ENCODE measurements at places on chromosomes 5 and 9. TPM values are rescaled to one million over a fixed set of nuclear protein-coding genes. Genes with fewer than 3 reads are reported as not detected.

IL31RA gene
- total RNA-seq, result not detected

SPINK6 gene
- not detected for total RNA-seq

SLC6A3 gene
- under 0.01 TPM for total RNA-seq

OLFM1 gene
- total RNA-seq, result 22.1 TPM

GRCh38 chr5:172959824-172960799, 888 bp downstream of the RPL26L1 start:
- H3K4me3 ChIP-seq, result peak overlapping the region; percentile 91
- H3K27me3 ChIP-seq, result no peaks in the 10 kb centered on the region
- no peaks in the 10 kb centered on the region for H3K36me3 ChIP-seq
- H3K27ac ChIP-seq, result peak overlapping the region; percentile 87
- peaks cover 8% of the 10 kb centered on the region for H3K4me1 ChIP-seq

DNA sequence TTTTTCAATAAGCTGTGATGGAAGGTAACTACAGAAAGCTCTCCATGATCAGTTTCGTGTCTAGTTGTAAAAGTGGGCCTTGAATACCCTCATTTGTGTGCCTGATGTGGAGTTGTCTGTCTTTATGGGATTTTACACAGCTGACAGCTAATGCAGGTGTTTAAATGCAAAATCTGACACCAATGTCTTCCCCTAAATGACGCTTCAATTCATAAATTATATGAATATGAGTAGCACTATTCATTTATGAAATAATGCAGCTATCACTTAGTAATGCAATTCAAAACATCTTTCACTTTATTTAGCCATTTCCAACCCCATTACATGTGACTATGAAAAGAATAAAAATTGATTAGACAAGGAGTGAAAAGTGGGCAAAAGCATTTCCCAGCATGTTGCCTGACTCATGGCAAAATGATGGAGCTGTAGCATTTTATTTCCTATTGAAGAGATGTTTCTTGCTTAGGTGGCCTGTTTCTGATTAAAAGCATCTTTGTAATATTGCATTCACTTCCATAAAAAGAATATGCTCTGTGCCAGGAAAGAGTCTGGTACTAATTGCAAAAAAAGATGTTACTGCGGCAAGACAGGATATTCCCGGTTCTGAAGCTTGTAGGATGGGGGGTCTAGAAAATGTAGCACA, 116.7 kb upstream of the HAPLN1 start:
- DNase-seq, result no peak
- no peak overlapping the region for H3K4me3 ChIP-seq
- no peaks in the 10 kb centered on the region for H3K4me1 ChIP-seq
- no peak overlapping the region for H3K27ac ChIP-seq
- no peaks in the 10 kb centered on the region for H3K36me3 ChIP-seq

GRCh38 chr5:139795074-139796001, at the start of gene PSD2:
TSS of gene PSD2 (plus strand) at chr5:139795808. CDS start at chr5:139809441, 13,633 bp downstream.
- peaks cover 7% of the 10 kb centered on the region for H3K4me1 ChIP-seq
- DNase-seq, result no peak
- no peaks in the 10 kb centered on the region for H3K36me3 ChIP-seq
- peaks cover 20% of the 10 kb centered on the region for H3K27me3 ChIP-seq
- peak within 1 kb of the TSS; percentile 23 for H3K4me3 ChIP-seq

DNA sequence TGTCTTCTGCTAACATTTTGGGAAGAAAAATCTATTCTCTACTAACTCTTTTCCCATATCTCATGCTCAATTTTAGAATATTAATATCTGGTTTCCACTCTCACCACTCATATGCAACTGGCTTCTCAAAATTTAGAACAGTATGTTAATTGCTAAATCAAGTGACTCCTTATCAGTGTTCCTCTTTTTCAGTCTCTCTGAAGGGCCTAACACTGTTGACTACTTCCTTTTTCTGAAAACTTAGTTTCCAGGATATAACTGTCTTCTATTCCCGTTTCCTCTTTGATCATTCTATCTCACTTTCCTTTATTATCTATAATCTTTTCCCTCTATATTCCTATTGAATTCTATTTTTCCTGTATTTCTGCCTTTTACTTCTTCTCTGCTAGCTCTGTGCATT, 1717.2 kb upstream of the C9orf72 start:
- no peaks in the 10 kb centered on the region for H3K4me1 ChIP-seq
- DNase-seq, result no peak
- H3K27ac ChIP-seq, result no peak overlapping the region
- no peaks in the 10 kb centered on the region for H3K36me3 ChIP-seq

DNA sequence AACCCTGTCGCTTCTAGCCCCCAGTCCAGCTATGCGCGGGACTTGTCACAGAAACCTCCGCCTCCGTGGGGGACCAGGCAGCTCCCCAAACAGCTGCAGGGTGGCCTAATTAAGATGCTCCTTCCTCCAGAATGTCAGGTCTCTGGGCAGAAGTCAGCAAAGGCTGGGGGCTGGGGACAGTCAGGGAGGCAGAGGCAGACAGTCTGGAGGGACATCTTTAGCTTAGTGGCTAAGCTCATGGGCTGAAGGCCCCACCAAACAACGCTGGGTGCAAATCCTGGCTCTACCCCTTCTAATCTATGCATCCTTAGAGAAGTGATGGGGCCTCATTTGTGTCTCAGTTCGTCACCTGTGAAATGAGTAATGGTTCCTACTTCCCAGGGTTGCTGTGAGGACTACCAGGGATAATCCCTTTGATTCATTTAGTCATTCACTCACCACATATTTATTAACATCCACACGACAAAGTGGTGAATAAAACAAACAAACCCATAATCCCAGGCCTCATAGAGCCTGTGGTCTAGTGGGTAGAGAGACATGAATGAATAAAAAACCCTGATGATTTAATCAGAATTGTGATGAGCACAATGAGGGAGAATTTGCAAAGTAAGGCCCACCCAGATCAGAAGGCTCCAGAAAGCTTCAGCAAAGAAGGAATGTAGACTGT, 20.2 kb upstream of the MED27 start:
- DNase-seq, result no peak
- H3K36me3 ChIP-seq, result no peaks in the 10 kb centered on the region

- H3K4me3 ChIP-seq, result no peak overlapping the region
- no peak for DNase-seq
- H3K27ac ChIP-seq, result no peak overlapping the region
- no peaks in the 10 kb centered on the region for H3K36me3 ChIP-seq
- H3K27me3 ChIP-seq, result no peaks in the 10 kb centered on the region
Observed at GRCh38 chr5:137278476-137278875, 220.7 kb downstream of the SPOCK1 start.

DNA sequence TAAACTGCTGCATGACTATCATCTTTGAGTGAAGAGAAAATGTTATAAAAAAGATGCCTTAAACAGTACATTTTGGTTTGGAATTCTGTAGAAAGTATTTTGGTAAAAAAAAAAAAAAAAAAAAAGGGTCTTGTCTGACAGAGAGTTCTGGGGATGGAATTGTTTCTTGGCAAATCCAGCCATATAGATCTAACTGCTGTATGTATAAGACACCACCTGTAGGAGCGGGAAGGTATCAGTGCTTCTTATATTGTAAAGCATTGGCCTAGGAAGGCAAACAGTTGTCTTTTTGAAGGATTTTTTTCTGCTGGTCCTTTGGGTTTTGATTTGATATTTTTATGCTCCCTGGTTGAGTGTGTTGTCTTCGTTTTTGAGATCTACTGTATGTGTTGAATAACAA, 2.8 kb downstream of the PURA start:
- DNase-seq, result no peak
- H3K27me3 ChIP-seq, result no peaks in the 10 kb centered on the region
- H3K4me3 ChIP-seq, result no peak overlapping the region

- H3K27me3 ChIP-seq, result no peaks in the 10 kb centered on the region
- H3K4me3 ChIP-seq, result no peak overlapping the region
- no peak for DNase-seq
Observed at GRCh38 chr5:17991775-17992174, 357.5 kb downstream of the TAF11L14 start.

DNA sequence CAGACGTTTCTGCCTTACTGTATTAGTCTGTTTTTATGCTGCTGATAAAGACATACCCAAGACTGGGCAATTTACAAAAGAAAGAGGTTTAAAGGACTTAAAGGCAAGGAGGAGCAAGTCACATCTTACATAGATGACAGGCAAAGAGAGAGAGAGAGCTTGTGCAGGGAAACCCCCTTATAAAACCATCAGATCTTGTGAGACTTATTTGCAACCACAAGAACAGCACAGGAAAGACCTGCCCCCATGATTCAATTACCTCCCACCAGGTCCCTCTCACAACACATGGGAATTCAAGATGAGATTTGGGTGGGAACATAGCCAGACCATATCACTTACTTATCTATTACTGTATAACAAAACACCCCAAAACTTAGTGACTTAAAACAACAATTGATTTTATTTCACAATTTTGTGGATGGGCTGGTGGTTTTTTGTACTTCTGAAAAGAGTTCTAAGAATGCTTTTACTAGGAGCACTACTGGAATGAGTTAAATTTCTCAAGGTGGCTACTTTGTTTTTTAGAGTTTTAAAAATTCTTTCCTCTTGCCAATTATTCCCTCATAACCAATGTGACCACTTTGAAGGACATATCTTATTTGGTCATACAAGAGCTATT, 10.3 kb downstream of the RUSC2 start:
- no peaks in the 10 kb centered on the region for H3K27me3 ChIP-seq
- no peak for DNase-seq
- no peak overlapping the region for H3K27ac ChIP-seq
- H3K36me3 ChIP-seq, result no peaks in the 10 kb centered on the region

DNA sequence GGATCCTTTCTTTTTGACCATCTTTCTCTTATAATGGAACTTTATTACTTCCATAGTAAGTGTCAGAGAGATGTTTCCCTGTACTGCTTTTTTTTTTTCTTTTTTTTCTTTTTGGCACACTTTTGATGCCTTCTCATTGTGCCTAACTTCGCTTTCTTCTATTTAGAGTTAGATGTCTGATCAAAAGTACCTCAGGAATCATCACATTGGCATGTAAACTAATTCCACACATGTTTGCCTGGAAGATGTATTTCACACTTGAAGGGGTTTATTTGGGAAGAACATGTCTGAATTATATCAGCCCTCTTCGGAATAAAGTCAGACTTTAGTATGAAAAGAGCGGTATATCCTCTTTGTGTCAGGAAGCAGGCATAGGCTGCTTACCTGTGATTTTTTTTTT, 35.1 kb downstream of the SMARCA2 start:
- no peak overlapping the region for H3K4me3 ChIP-seq
- no peak overlapping the region for H3K27ac ChIP-seq
- no peak for DNase-seq
- H3K36me3 ChIP-seq, result no peaks in the 10 kb centered on the region
- H3K4me1 ChIP-seq, result no peaks in the 10 kb centered on the region

DNA sequence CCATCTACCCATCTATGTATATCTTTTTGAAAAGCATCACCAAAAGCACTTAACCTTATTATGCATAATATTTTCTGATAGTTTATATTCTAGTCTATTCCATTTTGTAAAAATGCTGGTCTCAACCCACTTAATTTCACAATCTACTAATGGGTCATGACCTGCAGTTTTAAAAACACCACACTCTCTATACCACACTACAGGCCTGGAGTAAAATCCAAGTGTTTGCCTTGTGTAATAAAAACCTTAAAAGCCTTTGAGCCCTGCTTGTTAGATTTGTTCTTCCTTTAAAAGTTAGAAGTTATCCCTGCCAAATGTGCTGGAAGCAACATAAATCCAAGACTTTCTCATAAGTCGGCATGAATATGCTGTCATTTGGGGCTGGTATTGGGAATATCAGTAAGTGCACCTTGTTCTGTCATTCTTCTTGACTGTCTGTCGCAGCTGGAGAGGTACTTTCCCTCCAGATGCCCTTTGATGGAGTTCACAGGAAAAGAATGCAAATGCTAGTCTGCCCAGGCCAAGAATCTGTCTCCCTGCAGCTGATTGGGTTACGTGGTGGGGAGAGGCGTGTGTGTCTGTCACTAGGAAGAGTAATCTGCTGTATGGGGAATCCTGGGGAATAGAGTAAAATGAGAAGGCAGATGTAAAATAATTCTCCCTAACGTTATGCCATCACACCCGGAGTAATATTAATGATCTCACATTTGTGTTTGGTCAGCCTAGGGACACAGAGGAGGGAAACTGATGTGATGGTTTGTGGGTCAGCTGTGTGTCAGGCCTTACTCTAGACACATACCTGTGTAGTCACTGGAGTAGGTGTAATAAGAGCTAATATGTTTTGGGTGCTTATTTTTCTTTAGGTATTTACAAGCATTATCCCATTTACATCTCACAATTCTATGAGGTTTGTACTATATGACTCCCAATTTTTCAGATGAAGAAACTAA, 79.4 kb downstream of the ZNF366 start:
- no peaks in the 10 kb centered on the region for H3K36me3 ChIP-seq
- H3K27me3 ChIP-seq, result no peaks in the 10 kb centered on the region
- peak overlapping the region; percentile 23 for H3K27ac ChIP-seq
- no peak for DNase-seq
- H3K4me1 ChIP-seq, result no peaks in the 10 kb centered on the region

DNA sequence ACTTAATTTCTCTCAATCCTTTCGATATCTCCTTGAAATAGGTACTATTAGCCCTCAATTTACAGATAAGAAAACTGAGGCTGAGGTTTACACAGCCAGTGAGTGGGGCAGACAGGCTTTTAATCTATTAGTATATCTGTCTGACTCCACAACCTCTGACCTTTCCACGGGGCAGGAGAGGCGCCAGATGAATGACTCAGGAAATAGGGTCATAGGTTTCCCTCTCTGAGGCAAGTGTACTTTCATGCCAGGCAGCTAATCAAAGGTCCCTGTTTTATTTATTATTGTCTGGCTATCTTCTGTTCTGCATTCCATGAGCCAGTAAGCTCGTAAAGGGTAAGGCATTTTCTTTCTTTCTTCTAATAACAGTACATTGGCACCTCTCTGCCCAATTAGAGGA, 79.6 kb upstream of the KLF4 start:
- no peaks in the 10 kb centered on the region for H3K27me3 ChIP-seq
- H3K4me3 ChIP-seq, result no peak overlapping the region
- H3K27ac ChIP-seq, result no peak overlapping the region
- DNase-seq, result no peak
- H3K4me1 ChIP-seq, result no peaks in the 10 kb centered on the region
- no peaks in the 10 kb centered on the region for H3K36me3 ChIP-seq

GRCh38 chr9:127210851-127211730, 53.5 kb upstream of the GARNL3 start:
- H3K27ac ChIP-seq, result no peak overlapping the region
- no peaks in the 10 kb centered on the region for H3K36me3 ChIP-seq
- no peaks in the 10 kb centered on the region for H3K27me3 ChIP-seq
- DNase-seq, result no peak
- H3K4me1 ChIP-seq, result no peaks in the 10 kb centered on the region

- H3K36me3 ChIP-seq, result no peaks in the 10 kb centered on the region
- H3K27me3 ChIP-seq, result no peaks in the 10 kb centered on the region
- DNase-seq, result peak; percentile 30
Observed at GRCh38 chr5:1759378-1759970, 40.2 kb downstream of the MRPL36 start.

All from breast epithelium (tissue), 4 donors.